ENCODE measurements at places on chromosomes 6 and 20.

DNA sequence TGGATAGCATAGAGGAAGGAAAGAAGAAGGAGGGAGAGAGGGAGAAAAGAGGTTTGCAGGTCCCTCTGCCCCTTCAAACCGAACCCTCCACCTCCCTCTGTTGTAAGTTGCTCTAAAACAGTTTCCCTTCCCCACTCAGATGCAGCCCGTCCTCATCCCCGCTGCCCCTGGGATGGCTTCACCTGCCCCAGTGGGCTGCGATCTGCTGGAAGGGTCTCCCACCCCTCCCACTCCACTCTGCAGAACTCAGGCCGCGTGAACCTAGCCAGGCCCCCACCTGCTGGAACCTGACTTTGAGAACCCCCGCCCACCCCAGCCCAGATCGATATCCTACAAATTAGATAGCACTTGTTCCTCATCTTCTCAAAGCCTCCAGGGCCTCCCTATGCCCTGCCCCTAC is 190.8 kb downstream of the DLL1 start:
- DNase-seq, result no peak

DNA sequence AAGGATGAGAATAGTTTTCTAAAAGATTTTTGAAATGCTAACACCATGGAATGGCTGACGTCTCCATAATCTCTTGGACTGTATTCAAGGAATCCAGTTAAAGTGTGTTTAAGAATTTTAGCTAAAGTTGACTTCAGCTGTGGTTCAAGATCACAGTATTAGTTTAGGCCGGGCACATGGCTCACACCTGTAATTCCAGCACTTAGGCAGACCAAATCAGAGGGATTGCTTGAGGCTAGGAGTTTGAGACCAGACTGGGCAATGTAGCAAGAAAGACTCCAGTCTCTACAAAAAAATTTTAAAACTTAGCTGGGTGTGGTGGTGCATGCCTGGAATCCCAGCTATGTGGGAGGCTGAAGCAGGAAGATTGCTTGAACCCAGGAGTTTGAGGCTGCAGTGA is 68.2 kb downstream of the RFPL4B start:
- no peak for DNase-seq

DNA sequence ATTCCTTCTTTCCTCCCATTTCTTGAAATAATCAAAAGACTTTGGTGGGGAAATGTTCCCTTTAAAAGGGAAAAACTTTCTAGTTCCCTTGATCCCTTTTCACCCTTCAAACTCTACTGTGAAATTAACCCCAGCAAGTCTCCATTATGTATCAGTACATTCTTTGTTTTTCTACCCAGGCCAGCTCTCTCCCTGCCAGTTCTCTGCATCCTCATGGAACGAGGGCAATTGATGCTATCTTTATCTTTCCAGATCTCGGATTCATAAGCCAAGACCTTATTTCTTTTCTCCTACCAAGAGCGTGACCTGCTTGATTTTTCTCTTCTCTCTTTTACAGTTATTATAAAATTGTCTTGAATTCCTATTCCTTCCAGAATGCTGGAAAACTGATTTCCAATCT is 75.8 kb downstream of the ADGRB3 start:
- no peak for DNase-seq

GRCh38 chr6:56938649-56939191 is 16.2 kb upstream of the BEND6 start:
- no peak for DNase-seq

GRCh38 chr20:50191544-50192363 is 1.1 kb downstream of the CEBPB start:
- DNase-seq, result peak; percentile 60
